Activated naive CD4-positive, alpha-beta T cell treated with anti-CD3 and anti-CD28 coated beads, Interleukin-2, amount 50 U/mL, for 72 hours (primary cell): ENCODE measurements at places on chromosomes 1 and 21.

- no peak for DNase-seq
These were observed 16.4 kb downstream of the KNCN start for GRCh38 chr1:46535063-46535462.

- no peak for DNase-seq
These were observed 139.8 kb downstream of the AK5 start for GRCh38 chr1:77421504-77422233.

GRCh38 chr1:230641900-230642262 is 400 bp upstream of the COG2 start:
- DNase-seq, result no peak

- DNase-seq, result no peak
These were observed 38.7 kb downstream of the TTC13 start for GRCh38 chr1:230939806-230940489.

- DNase-seq, result no peak
These were observed 543 bp upstream of the MARK1 start for GRCh38 chr1:220527279-220527907.

GRCh38 chr1:36303244-36303643 is 2.9 kb upstream of the SH3D21 start:
- no peak for DNase-seq

- no peak for DNase-seq
These were observed 1.3 kb downstream of the KAZN start for GRCh38 chr1:14599800-14600199.

DNA sequence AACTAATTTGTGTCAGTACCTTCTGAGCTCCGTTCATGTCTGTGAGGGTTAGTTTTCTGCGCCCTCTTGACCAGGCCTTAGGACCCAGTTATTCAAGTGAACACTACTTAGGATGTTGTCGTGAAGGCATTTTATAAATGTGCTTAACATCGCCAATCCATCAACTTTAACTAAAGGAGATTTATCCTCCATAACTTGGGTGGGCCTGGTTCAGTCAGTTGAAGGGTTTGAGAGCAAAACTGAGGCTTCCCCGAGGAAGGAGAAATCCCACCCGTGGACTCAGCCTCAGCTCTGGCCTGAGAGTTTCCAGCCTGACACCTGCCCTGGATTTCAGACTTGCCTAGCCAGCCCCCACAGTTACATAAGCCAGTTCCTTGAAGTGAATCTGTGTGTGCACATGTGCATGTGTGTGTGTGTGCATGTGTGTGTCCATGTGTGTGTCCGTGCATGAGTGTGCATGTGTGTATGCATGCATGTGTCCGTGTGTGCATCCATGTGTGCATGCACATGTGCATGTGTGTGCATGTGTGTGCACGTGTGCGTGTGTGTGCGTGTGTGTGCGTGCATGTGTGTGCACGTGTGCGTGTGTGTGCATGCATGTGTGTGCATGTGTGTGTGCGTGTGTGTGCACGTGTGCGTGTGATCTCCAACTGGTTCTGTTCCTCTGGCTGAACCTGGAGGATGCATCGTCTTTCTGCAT is 62.1 kb upstream of the PDE9A start:
- no peak for DNase-seq

DNA sequence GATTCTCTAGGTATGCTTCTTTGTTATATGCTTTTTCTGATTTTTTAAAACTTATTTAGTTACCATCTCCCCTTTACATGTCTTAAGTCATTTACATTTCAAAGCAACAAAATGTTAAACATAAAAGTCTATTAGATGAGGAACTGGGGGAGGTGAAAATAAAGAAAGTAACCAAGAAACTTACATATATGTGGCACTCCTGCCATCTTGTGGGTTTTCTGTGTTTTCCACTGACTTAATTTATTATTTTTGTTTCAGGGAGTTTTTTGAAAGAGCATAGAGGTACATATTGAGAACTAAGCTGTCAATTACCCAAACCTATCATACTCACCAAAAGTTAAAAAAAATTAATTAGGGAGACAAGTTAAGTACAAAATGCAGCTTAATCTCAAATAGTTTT is 1531.1 kb downstream of the MRPL39 start:
- no peak for DNase-seq

DNA sequence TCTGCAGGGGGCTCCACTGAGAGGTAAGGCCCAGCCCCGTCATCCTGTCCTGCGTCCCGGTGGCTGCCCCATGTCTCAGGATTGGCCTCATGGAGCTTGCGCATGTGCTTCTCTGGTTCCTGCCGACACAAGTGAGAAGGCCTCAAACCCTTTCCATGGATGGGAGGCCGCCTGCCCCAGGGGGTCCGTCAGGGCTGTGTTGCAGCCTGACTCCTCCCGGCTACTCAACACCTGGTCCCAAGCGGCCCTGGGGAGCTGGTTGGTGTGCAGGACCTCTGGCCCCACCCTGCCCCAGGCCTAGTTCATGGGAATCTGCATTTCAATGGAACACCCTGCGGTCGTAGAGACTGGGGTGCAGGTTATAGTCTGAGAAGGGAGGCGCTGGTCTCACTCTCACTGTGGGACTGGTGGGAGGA is 21.1 kb upstream of the PDE9A start:
- DNase-seq, result no peak

DNA sequence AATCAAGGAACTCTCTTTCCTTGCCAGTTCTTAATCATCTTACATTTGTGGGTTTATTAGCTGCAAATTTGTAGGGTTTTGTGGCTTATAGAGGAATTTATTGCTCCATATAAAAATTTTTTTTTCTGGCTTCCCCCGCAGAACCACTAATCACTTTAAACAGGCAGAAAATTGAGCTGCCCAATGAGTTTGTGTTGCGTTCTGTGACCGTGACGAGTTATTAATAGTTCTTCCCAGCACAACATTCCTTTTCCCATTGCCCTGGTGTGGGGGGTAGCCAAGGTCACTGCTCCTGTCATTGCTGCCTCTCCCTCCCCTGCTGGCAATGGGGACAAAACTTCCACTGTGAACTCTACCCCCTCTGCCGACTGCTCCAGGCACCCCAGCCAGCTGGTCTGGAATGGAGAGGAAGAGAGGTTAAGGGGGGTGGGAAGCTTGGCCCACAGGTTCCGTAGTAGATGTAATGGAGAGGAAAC is 55.1 kb downstream of the UBE2T start:
- DNase-seq, result no peak

DNA sequence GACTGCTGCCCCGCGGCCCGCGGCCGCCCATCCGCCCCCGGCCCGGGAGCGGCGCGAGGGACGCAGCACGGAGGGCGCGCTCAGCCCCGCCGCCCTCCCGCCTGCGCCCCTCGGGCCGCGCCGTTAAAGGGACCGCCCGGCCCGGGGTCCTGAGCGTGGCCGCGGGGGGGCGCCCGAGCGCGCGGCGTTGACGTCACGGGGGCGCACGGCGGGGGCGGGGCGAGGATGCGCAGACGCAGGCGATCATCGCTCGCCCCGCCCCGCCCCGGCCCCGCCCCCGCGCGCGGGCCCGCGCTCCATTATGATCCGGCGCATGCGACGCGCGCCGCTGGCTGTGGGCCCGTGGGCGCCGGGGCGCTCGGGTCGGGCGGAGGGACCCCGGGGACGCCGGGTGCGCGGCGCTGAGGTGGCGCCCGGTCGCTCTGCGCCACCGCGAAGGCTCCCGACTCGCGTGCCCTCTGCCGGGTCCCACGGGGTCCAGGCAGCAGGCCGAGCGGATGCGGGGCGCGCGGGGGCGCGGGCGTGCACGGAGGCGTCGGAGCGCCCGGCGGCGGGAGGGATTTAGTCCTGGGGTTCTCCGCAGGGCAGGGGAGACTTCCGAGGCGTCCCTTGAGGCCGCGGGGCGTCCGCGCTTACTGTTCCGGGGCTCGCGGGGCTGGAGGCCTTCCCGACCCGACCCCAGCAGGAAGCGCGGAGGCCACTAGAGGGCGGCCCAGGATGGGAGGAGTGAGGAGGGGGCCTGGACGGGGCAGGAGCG is at the start of gene DVL1:
Gene DVL1, minus strand, starts transcription at position 163 of the 757 bp plus-strand sequence. CDS start 353 bp downstream, outside the sequence.
- DNase-seq, result peak; percentile 84

DNA sequence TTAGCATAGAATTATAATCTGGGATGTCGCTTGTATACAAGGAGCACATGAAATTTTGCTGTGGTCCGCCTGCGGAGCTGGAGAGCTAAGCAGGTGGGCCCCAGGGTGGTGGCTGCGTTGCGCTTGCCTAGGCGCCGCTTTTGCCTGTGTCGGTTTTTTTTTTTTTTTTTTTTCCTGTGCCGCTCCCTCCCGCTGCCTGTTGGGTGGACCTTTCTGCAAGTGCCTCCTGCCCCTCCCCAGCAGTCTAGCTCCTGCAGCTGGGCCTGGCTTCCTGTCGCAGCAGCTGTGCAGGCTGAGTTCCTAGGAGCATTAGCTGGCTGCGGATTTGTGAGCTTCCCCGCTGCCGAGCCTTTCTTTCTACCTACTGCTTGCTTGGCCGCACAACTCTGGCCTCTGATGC is 20.6 kb downstream of the PYHIN1 start:
- no peak for DNase-seq

DNA sequence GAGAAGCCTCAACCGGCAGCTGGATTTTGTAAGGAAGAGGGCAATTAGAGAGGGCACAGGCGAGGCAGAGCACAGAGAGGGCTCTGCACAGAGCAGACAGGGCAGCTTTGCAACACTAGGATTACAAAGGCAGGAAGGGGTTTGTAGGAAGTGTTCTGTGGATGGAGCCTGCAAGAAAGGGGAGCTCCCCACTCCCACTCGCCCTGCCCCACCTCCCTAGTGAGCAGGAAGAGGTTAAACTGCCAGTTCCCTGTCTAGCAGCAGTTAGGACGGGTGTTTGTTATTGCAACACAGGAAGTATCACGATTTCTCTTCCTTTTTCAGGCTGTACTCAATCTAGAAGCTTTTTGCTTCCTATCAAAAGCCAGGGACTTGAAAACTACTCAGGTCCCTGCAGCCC is 63.3 kb upstream of the LRRC8D start:
- no peak for DNase-seq

- DNase-seq, result no peak
These were observed 21.7 kb upstream of the RGS16 start for GRCh38 chr1:182625719-182626504.

DNA sequence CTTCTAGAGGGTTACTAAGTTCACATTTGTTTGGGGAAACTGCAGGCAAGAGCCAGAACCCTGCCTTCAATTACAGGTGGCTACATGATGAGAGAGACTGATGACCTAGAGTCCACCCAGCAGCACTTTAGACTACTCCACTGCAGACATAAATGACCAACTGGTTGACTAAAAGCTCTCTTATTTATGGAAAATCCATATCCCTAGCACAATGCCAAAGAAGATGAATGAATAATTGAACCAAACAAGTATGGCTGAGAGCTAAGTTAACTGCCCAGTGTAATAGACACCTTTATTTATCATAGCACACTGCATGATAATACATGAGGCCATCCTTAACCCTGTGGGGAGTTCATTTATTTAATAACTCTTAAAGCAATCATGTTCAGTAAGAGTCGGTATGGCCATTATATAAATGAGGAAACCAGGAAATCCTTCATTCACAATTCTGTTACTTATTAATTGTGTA is 60.4 kb downstream of the IL12RB2 start:
- DNase-seq, result no peak

GRCh38 chr1:54399765-54400164 is 6.4 kb downstream of the SSBP3 start:
- DNase-seq, result no peak

GRCh38 chr1:156876281-156876680 is 15.6 kb downstream of the NTRK1 start:
- no peak for DNase-seq

GRCh38 chr1:111474106-111474505 is 322 bp downstream of the C1orf162 start:
- no peak for DNase-seq

GRCh38 chr1:198391393-198392020 is 149.0 kb downstream of the ATP6V1G3 start:
- DNase-seq, result no peak

DNA sequence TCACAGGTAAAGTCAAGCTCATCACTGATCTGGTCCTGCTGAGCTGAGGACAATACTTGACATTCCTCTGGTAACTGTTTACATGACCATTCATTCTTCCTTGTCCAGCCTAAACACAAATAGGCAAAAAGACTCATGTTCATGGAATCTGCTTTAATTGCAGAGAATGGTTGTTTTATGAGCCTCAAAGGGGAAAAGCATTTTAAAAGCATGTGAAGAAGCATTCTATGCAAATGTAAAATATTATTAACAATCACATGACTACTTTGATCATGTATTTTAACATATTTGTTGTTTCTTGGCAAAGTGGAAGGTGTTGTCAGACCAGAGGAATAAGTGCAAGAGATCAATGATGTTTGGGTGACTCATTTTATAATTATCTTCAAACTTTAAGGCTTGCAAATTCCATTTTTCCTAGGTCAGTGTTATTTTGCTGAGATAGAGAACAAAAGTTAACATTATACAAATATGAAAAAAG is 133.7 kb downstream of the RUNX1 start:
- DNase-seq, result no peak

DNA sequence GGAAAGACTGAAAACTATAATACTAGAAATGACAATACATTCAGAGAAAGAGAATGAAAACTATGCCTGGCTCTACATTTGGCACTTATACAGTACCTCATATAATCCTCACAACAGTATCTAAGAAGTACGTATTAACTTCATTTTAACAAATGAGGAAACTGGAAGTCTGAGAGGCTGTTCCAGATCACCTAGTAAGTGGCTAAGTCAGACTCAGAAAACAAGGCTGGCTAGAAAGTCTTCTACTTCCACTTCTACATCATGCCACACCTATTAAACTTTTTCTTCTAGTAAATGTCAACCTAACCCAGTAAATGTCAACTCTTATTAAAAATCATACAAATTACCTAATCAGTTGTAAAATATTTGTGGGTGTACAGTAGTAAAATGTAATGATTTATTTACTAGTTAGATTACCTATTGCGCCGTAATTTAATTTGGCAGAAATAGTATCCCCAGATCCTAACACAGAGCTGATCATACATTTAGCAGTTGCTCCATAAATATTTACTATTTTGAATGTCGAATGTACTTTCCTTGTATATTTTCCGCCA is 36.8 kb upstream of the ASPM start:
- no peak for DNase-seq

DNA sequence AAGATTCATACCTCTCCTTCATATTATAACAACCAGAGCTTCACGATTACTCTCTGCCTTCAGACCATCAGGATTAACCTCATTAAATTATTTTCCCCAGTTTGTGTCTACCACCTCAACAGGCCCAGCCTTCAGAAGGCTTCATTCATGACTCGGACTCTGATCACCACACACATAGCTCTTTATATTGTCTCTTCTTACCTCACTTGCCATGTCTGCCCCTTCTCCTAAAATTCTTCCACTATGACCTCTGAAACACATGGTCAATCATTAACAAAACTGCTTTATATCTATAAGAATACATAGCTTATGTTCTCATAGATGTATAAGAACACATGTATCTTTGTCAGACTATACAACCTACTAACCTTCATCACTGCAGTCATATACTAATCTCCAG is 79.8 kb downstream of the USP1 start:
- DNase-seq, result no peak

DNA sequence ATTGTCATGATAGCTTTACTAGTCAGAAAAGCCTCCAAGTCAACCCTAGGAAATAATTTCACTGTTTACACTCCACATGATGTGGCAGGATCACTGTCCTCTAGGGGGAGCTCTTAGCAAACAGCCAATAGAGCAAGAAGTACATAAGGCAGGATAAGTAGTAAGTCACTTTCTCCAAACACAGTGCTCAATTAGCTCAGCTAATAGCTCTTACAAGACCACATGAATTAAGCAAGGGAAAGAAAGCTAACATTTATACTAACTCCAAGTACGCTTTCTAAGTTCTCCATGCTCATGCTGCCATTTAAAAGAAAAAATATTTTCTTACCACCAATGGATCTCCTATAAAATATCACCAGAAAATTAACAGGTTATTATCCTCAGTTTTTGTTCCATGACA is 66.9 kb upstream of the LRIF1 start:
- no peak for DNase-seq
